T-helper 2 cell (primary cell): ENCODE measurements at places on chromosomes 2 and 18.

- no peak for DNase-seq
These were observed 60.6 kb upstream of the CD28 start for GRCh38 chr2:203645831-203646230.

- DNase-seq, result no peak
These were observed 52.0 kb downstream of the KIF5C start for GRCh38 chr2:148926981-148927401.

DNA sequence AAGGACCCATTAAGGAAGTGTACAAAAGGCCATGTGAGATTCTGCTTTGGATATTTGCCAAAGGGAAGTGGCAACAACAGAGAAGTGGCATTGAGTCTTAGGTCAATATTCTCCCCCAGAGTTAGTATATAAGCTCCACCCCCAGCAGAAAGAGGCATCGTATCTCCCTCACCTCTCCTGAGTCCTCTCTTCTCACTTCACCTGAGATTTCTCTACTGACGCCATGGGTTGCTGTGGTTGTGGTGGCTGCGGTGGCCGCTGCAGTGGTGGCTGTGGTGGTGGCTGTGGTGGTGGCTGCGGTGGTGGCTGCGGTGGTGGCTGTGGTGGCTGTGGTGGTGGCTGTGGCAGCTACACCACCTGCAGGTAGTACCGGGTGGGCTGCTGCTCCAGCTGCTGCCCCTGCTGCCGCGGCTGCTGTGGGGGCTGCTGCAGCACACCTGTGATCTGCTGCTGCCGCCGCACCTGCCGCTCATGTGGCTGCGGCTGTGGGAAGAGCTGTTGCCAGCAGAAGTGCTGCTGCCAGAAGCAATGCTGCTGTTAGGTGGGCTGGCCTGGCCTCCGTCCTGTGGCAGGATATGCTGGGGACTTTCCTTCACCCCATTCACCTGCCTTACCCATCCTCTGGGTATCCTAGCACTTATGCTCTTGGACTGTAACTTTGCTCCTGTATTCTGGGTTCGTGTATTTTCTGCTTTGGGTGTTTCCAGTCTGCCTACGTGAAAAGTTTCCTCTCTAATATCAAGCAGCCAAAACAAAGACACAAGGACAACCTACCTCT, 5.9 kb downstream of the SCYGR3 start:
- no peak for DNase-seq

DNA sequence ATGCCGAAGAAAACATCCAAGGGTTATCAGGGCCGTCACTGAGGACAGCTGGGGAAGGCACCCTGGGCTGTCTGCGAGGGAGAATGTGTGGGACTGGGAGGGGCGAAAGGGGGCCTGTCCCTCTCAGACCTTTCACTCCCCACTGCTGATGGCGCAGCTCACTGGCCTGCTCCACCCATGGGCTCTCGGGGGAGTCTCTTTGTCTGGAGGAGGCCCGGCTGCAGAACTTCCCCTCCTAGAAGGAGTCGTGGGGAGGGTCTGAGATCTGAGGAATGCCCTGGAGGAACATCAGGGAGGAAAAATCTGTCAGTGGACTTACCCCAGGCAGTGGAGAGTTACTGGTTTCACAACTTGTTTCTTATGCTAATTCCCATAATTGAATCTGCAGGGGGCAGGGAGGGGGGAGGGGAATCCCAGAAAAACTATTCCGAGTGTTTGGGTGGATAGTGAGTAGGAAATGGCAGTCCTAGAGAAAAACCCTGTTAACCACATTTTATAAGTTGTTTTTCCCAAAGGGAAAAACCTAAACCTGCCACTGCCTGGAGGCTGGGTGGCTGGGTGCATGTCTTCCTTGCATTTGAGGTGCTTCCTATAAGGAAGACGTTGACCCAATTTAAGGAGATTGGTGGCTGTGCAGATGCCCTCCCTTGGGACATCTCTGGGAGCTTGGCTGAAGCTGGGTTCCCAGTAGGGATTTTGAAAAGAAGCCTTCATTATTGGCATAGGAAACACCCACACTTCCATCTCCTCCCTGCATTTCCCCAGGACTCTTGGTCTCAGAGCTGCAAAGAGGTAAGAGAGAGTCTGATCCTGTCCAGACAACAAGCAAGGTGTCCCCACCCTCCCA, 11.7 kb upstream of the SEMA4C start:
- DNase-seq, result no peak

GRCh38 chr2:187003038-187003554, 154.1 kb upstream of the ZSWIM2 start:
- DNase-seq, result no peak
